ENCODE measurements at places on chromosomes 2 and 18.

GRCh38 chr2:69141061-69141460 lies 128.1 kb downstream of the ANTXR1 start:
- DNase-seq, result no peak

DNA sequence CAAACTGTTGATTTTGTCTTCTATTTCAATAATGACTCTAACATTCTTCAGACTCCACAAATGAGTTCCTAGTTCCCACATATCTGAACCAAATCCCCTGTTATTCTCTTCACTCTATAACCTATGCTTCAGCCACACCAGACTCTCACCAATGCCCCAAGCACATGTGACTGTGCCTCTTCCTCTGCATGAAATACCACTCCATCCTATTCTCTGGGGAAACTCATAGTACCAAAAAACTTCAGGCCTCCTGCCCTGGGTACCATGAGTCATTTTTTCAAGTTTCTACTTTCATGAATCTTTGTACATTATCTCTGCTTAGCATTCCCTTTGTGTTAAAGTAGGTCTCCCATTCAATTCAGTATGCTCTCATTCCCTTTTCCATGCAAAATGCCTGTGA lies 353.2 kb downstream of the ZEB2 start:
- DNase-seq, result no peak

GRCh38 chr2:187966924-187967323 lies 324.8 kb upstream of the GULP1 start:
- DNase-seq, result no peak

- peak; percentile 44 for DNase-seq
Observed at GRCh38 chr2:200411831-200412230, 98.0 kb downstream of the KCTD18 start.

GRCh38 chr2:43634604-43635306 lies 2.3 kb upstream of the PLEKHH2 start:
- peak; percentile 70 for DNase-seq

DNA sequence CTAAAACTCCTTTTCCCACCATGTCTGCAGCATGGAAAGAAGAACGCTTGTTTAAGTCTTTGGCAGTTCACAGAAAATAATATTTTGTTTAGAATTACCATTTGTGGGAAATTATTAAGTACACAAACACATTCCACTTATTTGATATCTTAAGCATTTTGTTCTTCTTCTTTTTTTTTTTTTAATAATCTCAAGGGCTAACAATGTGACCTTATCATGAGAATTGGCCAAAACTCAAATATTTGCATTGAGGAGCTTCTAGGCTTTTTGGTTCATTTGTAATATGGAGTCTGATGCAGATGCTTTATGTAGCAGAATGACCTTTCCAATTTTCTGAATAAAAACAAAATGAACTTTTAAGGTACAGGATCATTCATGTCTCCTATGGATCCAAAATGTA lies 555.0 kb downstream of the ZEB2 start:
- no peak for DNase-seq

DNA sequence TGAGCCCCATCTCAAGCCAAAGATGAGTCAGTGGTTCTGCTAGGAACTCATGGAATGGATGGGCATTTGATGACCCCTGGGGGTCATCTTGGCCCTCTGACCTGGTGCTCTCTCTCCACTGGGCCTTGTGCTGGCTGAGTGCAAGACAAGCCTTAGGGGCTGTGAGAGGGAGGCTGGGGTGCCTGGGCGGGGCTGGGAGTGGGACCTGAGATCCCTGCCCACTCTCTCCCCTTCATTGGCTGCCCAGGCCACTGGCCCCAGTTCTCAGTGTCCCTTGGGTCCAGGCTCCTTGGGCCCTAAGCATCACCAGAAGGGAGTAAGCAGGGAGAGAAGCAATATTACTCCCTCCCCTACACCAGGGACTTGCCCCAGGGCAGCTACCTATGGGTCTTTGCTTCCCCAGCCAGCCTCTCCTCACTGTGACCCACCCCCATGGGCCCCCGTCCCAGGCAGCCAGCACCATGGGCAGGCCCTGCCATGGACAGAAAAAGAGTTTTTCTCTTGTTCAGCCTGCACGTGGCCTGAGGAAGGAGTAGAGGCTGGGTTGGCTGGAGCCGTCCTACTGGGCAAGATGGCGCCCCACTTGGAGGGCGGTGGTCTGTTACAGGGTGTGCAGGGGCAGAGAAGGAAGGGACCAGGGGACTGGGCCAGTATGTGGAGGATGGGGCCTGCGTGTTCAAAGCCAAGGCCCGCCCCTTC lies 33.6 kb downstream of the ATOH8 start:
- DNase-seq, result no peak

Measured in GM03348 (cell line).